ENCODE measurements at places on chromosomes 2 and 18. TPM values are rescaled to one million over a fixed set of nuclear protein-coding genes. Genes with fewer than 3 reads are reported as not detected.
A peak's percentile ranks its signal among the peaks of the same experiment; 100 is the strongest.

PDE11A gene
- total RNA-seq, result 2.8 TPM

ABCG8 gene
- total RNA-seq, result 2.6 TPM

LYG2 gene
- total RNA-seq, result not detected

CCDC74B gene
- 3.4 TPM for total RNA-seq

ANKRD23 gene
- total RNA-seq, result 6.9 TPM

DUSP28 gene
- 4.0 TPM for total RNA-seq

GRCh38 chr2:202944408-202944807 is 32.3 kb downstream of the CARF start:
- no peak for DNase-seq

DNA sequence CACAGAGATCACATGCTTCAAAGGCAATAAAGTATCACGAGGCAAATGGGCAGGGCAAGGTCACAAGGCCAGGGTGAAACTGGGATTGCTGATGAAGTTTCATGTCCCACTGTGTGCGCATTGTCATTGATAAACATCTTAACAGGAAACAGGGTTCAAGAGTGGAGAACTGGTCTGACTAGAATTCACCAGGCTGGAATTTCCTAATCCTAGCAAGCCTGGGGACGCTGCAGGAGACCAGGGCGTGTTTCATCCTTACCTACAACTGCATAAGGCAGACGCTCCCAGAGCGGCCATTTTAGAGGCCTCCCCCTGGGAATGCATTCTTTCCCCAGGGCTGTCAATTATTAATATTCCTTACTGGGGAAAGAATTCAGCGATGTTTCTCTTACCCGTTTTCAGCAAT is 33.2 kb downstream of the PTPN4 start:
- DNase-seq, result no peak

DNA sequence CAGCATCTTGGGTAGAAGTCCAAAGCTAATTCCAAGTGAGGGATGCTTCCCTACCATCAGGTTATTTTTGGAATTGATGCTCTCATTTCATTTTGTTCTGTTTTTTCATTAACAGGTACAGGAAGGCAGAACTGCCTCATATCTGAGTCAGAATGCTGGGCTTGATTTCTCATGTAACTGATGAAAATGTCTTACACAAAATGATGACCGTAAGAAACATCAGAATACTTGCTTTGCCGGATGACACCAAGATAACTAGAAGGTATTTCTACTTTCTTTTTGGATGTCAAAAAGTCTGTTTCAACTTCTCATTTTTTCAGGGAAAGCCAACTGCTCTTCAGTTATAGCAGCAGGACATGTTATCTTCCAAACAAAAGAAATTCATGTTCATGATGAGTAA is 62.6 kb downstream of the ETAA1 start:
- no peak for DNase-seq

- no peak for DNase-seq
These were observed 25.8 kb downstream of the ZC3H6 start for GRCh38 chr2:112301171-112301584.

- no peak for DNase-seq
These were observed 173.1 kb downstream of the PTH2R start for GRCh38 chr2:208579678-208580077.

DNA sequence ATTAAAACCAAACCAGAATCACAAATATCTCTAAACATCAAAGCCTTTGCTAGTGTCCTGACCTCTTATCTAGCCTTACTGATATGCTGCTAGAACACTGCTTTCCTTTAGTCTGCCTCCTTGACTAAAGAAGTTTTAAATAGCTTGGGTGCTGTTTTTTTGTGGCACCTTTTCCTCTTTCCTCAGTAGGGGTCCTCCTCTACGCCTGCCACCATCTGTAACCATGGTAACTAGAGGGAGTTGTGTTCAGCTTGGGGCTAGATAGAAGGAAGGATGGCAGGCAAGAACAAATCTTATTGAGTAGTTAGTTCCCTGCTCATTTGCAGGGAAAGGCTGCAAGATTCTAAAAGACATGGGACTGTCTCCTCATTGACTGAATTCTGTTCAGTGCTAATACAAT is 86.0 kb downstream of the TAF4B start:
- no peak for DNase-seq

- peak; percentile 29 for DNase-seq
These were observed at the start of gene MAPK4 for GRCh38 chr18:50559752-50560680. Gene MAPK4 (plus strand): TSS chr18:50560087. CDS start chr18:50663959, 103,872 bp downstream.

- DNase-seq, result peak; percentile 33
These were observed 139.9 kb downstream of the THADA start for GRCh38 chr2:43455731-43456642.

DNA sequence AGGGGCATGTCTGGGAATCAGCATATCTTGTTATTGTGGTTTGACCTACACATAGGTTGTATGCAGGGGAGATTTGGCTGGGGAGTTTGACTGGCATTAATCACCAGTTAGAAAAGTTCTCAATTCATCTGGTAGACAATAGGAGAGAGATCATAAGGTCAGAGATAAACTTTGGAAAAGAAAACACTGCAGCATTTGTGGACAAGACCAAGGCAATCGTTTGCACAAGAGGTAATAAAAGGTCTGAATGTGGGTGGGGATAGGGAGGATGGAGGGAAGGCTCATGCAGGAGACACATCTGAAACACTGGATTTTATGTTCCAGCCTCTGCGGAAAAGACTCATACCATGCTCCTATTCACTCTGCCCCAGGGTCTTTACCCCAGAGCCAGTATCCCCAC is 136.9 kb downstream of the MAIP1 start:
- DNase-seq, result peak; percentile 22

DNA sequence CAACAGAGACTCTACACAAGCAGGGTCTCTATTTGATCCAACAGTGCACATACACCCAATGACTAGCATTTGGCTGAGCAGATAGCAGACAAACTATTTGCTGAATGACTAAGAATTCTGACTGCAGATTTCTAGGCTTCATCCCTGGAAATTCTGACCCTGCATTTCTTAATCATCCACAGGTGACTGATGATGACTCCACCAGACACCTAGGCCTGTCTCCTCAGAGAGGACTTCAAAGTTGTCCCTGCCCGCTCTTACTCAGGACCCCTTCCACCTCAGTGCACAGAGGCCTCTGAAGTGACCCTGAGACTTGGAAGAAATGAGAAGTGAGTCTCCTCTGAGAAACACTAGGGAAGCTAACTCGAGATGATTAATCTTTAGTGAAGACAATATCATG is 51.3 kb downstream of the SEPTIN10 start:
- no peak for DNase-seq

- no peak for DNase-seq
These were observed 60.7 kb upstream of the AQP4 start for GRCh38 chr18:26926066-26926675.

- no peak for DNase-seq
These were observed 154.0 kb downstream of the SPP2 start for GRCh38 chr2:234204480-234204879.

- no peak for DNase-seq
These were observed 31.9 kb upstream of the FOSL2 start for GRCh38 chr2:28360718-28361293.

DNA sequence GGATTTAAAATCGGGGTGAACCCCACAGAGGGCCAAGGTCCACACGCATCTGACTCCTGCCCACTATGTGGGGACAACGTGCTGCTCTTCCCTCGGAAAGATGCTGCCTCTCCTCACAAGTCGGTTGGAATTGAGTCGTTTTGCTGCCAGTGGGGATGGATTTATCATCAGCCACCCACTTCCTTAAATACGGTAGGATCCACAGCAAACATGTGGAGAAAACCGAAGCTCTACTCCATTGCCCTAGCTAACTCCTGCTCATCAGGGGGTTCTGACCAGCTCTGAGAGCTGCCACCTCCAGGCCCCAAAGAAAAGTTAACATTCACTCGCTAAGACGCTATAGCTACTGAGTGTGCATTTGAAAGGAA is 80.9 kb downstream of the CHRNA1 start:
- DNase-seq, result no peak

GRCh38 chr18:10116574-10116973 is 202.8 kb downstream of the VAPA start:
- DNase-seq, result no peak

- no peak for DNase-seq
These were observed 550.7 kb downstream of the THSD7B start for GRCh38 chr2:137316075-137316474.

DNA sequence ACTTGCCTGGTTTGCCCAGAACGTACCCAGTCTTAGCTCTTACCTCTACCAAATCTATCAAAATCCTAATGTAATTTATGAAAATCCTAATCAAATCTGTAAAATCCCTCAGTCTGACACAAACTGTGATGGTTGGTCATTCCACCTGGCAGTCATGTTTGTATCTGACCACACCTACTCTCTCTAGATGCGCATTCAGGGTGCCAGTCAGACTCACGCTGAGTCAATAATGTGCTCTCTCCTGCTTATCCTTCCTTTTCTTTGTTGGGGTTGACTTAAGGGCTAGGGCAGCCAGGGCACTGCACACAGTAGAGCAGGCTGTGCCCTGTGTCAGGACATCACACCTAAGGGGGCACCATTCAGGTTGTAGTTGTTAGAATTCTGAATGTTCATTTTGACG is 48.5 kb upstream of the PARD3B start:
- no peak for DNase-seq

DNA sequence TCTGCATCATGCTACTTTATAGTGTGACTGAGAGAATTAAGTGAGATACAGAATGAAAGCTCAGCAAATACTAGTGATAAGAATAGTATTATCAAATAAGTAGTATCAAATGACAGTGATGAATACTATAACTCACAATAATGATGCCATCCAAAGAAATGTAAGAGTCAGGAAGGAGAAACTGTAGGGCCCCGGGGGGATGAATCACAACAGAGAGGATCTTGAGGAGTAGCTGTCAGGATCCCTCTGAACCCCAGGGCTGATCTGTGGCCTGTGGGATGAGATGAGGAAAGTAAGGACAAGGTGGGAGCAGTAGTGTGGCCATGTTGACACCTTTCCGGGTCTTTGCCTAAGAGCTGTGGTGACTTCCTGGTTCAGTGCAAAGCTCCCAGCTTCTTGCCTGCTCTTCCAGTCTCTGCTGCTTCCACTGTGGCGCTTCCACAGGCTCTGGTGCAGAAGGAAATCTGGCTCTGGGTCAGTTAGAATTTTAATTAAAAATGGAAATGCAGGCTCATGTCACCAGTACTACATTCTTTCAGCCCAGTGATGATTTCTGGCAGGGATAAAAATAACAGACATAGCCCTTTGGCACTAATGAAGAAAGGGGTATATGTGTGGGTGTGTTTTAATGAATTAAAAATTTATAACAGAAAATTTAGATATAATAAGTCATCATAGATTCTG is 166.9 kb downstream of the MYO3B start:
- DNase-seq, result no peak

- no peak for DNase-seq
These were observed 61.3 kb downstream of the MCFD2 start for GRCh38 chr2:46854260-46854659.

DNA sequence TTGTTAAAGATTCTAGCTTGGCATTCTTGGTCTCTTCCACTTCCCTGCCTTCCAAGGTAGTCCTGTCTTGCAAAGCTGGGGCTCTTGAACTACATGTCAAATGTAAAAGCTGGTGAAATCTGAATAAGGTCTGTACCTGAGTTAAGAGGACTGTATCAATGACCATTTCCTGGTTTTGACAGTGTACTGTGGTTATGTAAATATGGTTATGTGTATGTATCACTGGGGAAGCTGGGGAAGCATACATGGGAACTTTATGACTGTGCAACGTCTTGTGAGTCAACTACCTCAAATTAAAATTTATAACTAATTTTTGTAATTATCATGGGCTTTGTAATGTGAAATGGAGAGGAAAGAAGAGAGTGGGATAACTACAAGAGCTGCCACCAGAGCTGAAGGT is 81.7 kb downstream of the COL4A4 start:
- no peak for DNase-seq

- no peak for DNase-seq
These were observed 77.9 kb upstream of the RAB27B start for GRCh38 chr18:54750350-54750749.

- DNase-seq, result no peak
These were observed 286.4 kb upstream of the PARD3B start for GRCh38 chr2:204258890-204259289.

GRCh38 chr2:184646177-184646576 is 47.8 kb downstream of the ZNF804A start:
- no peak for DNase-seq

DNA sequence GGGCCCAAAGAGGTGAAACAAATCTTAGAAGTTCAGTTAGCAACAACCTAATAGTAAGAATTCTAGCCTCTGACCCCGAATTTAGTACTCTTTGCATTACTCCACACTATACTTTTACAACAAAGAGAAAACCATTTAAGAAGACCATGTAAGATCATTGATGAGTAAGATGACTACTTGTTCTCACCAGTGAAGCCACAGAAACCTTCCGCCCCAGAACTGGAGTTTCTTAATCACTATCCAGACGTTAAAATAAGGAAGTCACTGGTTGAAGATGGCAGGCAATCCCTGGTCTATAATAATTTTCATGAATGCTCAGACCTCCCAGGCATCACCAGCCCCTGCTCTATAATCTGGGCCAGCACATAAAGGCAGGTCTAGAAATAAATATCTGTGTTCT is 95.0 kb downstream of the TMEM163 start:
- DNase-seq, result no peak

- DNase-seq, result no peak
These were observed 86.1 kb downstream of the TNS1 start for GRCh38 chr2:217916504-217917254.

DNA sequence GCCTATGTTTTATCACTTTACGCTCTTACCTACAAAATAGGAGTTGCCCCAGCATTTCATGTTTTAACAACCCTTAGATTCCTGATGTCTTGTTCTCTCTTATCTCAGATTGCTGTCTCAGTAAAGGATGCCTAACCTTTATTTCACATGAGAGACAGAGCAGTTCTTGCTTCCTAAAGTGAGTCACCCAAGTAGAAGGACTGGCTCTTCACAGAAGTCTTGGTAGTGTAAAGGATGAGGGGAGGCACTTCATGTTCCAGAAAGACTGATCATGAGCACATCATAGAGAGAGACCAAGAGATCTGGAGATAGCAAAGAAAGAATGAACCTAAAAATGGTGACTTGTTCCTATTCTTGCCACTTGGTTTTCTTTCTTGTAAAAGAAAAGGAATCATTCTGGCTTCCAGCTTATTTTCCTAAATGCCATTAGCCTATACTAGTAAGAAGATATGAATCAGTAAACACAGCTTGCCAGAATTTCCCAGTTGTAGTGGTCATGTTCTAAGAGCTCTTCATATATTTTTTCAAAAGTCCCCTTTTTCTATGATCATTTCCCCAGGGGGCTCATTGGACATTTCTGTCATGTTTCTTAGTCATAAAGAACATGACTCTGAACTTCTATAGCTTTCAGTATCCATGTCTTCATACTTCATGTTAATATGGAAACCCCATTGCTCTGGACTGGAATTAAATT is 54.9 kb downstream of the MAPRE2 start:
- DNase-seq, result no peak

All from mucosa of gallbladder (tissue), 1 donor.